ENCODE measurements at places on chromosomes 5 and 9. TPM values are rescaled to one million over a fixed set of nuclear protein-coding genes. Genes with fewer than 3 reads are reported as not detected.

The NAIF1 gene
- total RNA-seq: 12.7 TPM

The SPINK6 gene
- not detected for total RNA-seq

The GNPDA1 gene
- 162 TPM for total RNA-seq

The ORM2 gene
- not detected for total RNA-seq

DNA sequence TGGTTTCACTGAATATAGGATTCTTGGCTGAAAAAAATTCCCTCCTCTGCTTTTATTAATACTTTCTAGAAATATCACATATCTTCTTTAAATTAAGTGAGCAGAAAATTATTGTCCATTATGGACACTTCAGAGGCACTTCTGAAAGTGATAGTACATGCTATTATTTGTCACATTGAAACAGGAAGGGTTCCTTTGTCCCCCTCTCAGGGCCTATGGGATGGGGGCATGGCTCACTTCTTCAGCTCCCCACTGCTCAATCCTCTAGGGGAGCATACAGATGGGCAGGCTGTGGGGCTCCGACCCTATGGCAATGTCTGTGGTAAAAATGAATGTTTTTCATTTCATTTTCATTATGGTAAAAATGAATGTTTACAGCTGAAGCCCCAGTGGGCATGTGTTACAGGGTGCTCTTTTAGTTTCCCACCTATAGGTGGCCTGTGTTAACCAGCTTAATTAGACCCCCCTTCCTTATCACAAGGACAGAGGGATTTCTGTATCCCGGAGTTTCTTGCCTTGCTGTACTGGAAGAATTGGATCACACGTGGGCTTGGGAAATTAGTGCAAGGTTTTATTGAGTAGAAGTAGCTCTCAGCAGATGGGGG, 1225.2 kb downstream of the PTPRD start:
- no peak for DNase-seq

- DNase-seq: no peak
These were observed 77.8 kb upstream of the ZNF618 start for GRCh38 chr9:113798062-113799030.

DNA sequence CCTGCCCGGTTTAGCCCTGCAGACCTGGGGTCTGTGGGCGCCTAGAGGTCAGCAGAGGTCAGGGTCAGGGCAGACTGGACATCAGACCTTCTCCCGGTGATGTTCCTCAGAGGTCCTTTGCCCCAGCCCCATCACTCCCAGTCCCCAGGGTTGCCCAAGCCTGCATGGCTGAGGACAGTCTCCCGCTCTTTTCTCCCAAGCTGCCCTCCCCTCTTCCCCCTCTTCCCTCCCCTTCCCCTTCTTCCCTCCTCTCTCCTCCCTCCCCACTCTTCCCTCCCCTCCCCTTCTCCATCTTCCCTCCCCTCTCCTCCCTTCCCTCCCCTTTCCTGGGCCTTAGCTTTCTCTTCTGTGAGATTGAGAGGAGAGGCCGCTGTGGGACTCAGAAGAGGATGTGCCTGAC, 10.4 kb downstream of the LHX3 start:
- DNase-seq: no peak

DNA sequence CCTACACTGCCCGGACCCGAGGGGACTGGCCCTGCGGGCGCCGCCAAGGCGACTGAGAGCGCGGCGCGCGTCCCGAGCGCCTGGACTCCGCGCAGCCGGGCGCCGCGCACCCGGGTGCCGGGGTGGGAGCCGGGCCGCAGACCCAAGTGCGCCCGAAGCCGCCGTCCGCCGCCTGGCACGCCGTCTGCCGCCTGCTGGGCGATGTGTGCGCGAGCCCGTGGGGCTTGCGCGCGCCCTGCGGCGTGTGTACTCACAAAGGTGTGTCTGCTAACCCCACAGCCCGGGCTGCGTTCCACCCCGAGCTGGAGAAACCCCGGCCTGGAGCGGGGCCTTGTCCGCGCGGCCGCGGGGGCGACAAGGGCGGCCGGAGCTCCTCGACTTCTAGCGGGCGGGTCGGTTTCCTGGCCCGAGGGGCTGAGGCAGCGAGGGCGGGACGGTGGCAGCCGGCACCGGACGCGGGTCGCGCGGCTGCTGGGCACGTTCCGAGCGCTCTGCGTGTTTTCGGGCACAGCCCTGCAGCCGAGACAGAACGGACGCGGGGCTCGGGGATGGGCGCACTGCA, 1.1 kb upstream of the ZSWIM6 start:
- DNase-seq: peak; percentile 69

DNA sequence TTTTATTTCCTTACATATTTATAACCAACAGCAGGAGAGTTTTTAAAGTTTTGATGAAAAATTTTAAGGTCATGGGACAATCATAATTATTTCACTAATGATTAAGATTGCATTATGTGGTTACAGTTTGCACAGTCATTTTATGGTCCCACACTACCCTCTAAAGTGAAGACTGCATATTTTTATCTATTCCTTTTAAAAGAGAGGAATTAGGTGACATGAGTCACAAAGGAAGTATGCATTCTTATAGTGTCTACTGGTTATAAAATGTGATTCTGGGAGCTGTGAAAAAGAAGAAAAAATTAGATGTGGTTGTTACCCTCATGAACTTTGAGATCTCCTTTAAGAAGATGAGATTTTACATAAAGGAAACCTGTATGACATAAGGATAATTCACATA, 87.9 kb upstream of the GRIA1 start:
- DNase-seq: no peak

DNA sequence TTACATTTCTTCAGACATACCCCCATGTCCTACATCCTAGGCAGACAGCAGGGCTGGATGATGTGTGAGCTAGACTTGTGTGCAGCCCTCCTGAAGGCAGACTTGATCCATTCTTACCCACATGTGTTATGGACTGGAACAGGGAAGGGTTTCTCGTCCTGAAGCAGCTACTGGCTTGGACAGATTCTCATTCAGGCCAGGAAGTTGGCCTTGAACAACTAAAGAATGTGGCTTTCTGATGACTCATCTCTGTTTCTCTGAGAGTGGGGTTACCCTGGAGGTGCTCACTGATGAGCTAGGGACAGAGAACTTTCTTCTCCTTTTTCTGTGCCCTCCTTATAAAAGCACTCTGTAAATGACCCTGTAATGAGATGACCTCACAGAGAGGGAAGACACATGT, 246.5 kb downstream of the PCSK5 start:
- DNase-seq: no peak

DNA sequence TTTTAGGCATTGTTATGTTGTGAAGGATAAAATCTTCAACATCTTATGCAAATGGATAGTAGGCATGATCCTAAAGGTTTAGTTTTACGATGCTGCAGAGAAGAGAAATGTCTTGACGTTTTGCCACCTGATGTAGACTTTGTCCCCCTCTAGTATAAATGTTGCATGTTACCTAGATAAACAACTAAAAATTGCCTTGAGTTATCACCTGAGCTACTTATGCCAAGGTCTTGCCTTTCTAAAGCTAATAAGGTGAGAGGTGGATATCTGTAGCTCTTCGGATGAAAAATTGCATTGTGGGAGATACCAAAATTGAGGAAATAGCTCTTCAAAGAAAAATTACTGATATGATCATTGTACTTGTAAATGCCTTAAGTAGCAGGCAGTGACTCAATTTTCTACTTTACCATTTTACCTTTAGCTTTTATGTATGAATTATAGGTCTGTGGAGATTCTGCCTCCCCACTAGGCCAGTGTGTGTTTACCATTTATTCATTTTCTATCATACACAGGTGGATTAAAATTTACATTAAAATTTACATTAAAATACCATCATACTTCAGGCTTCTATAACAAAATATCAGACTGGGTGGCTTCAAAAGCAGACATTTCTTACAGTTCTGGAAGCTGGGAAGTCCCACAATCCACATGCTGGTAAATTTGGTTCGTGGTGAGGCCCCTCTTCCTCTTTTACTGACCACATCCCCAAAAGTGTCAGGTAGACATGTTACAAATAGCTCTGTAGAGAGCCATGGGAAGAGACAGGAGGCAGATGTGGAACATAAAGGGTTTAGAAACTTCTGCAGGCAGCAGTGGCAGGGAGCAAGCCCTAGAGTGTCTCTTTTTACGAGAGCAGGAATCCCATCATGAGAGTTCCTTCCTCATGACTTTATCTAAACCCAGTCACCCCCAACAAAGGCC, 100.7 kb upstream of the ERBIN start:
- DNase-seq: no peak

- DNase-seq: no peak
These were observed 133.6 kb downstream of the NFIB start for GRCh38 chr9:14180093-14180959.

DNA sequence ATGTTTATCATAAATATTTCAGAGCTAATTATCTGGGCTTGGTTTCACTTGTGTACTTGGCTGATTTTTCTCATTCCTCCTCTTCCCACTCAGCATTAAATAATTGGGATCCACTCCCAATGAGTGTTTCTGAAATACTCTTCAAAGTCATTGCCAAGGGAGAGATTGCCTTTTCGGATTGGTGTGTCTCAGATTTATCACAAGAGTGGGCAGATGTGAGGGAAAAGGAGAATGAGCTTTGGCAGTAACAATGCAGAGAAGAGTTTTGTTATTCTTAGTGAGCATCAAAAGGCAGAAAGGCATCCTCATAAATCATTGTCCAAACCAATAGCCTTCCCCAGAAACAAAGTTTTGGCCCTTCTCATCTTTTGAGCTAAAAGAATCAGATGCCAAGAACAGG, 79.2 kb downstream of the SEMA5A start:
- DNase-seq: no peak

- no peak for DNase-seq
These were observed 3.9 kb downstream of the MXD3 start for GRCh38 chr5:177307544-177308363.

- DNase-seq: no peak
These were observed 4.8 kb upstream of the CHSY3 start for GRCh38 chr5:129899454-129899853.

GRCh38 chr5:175335691-175336090, 108.3 kb downstream of the DRD1 start:
- no peak for DNase-seq

DNA sequence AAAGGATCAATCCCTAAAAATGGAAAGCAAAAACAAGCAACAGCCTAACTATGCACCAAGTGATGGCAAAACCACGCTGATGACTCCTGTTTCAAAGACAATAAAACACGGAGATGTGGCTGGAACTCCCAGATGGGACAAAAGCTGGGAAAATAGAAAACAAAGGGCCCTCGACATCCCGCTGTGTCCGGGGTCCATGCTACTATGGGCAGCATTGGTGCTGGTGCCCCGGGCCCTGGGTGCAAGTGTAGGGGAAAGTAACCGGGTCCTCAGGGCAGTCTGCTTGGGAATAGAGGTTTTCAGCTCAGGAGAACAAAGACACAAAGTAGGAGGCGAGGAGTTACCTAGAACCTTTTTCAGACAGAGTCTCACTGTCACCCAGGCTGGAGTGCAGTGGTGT, 46.1 kb downstream of the MRPL36 start:
- DNase-seq: peak; percentile 21

DNA sequence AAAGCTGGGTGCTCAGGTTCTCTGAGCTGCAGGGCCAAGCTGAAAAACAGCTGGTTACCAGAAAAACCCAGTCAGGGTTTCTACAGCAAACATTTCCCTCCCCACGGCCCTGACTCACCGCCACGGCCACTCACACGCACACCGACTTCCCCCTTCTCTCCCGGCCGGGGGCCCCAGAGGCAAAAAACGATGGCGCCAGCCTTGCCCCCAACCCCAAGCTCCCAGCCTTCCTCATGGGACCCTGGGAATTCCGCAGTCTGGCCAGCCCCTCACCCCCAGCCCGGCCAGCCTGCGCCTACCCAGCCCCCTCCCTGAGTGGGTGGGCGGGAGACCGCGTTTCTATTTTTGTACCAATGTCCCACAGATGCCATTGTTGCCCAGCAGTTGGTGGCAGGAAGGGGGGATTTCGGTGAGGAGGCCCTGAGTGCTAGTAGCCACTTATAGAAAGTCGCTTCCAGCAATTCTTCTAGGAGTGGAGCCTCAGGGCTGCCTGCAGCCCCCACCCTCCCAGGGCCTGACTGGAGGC, 18.4 kb downstream of the ENG start:
- DNase-seq: no peak

DNA sequence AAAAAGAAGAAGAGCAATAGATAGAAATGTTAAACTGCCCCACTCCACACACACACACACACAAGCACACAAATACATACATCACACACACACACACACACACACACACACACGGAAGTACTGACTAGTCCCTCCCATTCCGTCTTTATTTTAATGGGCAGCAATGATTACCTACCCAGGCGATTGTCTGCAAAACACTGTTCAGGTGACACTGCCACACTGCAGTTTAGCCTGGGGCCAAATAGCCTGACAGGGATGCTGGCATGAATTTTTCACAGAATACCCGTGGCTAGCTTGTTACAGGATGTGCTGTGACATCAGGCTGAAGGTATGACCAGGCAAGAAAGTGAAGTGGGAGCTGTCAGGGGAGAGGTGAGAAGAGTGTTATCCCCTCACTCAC, 86.9 kb downstream of the FRMD3 start:
- no peak for DNase-seq

DNA sequence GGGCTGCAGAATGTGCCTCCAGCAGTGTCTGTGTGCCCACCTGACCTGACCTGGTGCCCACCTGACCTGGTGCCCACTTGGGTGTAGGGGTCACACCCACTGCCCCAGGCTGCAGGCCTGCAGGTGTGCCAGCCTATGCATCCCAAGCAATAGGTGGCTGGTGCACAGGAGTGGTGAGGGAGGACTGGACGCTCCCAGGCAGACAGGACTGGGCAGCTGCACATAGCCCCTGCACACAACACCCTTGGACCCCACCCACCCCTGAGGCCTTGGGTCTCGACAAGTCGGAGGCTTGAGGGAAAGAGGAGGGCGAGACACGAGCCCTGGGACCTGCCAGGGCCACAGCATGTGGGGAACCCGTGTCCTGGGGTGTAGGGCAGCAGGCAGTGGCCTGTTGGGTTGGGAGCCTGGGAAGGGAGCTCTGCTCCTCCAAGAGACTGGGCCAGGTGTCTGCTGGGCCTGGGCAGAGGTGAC, 10.8 kb upstream of the NRARP start:
- DNase-seq: no peak

DNA sequence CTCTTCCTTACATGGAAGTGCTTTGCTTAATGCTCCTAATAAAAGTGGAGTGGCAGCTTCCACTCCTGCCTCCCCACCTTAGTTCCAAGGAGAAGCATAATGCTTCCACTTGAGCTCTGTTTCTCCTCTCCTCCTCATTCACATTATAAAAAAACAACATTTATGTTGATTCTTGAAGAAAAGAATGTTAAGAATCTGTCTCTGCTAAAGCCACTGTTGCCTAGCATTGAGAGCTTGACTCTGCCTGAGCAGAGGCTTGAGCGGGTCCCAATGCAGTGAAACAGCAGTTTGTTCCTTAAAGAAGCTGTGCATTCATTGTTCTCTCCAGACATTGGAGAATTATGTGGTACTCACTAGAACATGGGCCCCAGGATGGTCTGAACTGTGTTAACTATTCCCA, 101.5 kb upstream of the GHR start:
- no peak for DNase-seq

- no peak for DNase-seq
These were observed 15.9 kb upstream of the IFNA14 start for GRCh38 chr9:21255538-21256212.

- no peak for DNase-seq
These were observed 394.6 kb downstream of the ELAVL2 start for GRCh38 chr9:23431459-23431858.

Data from activated naive CD4-positive, alpha-beta T cell treated with anti-CD3 and anti-CD28 coated beads, Interleukin-2, amount 50 U/mL, for 72 hours (primary cell).